H54 (cell line): ENCODE measurements at places on chromosomes 11 and 22.

DNA sequence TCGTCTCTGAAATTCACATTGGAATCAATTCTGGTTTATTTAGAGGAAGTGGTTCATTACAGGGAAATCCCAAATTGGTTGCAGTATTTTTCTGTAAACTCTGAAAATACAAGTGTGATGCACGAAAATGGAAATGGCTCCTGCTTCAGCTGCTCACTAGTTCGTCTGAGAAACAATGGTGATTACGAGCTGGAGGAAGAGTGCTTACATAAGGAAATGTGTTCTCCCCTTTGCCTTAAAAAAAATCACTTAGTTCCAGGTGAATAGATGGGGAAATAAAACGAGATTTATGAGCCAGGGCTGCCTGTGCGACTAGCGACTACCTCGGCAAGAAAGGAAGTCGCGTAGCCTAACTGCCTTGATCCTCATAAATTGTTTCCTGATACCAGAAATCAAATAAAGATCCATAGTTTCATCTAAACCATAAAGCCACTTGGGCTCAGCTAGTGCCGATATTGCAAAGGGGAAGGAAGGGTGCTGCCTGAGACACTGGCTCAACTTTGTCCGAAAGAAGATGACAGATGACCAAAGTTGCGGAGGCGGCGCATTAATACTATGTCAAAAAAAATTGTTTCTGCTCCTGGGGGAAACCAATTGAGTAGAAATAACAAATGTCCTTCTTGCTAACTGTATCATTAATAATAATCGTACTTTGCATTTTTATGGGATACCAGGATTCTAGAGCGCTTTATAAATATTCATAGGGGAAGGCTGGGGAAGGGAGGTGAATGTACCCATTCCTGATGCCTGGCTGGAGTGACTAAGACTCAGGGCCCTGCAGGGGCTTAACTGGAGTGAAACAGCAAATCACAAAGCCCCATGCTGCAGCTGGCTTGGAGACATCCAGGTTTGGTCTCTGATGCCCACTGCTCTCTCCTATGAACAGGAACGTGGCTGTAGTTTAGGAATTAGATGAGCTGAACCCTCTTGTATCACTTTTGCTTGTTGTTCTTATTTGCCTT is 185.7 kb downstream of the BLID start:
- no peak for DNase-seq

DNA sequence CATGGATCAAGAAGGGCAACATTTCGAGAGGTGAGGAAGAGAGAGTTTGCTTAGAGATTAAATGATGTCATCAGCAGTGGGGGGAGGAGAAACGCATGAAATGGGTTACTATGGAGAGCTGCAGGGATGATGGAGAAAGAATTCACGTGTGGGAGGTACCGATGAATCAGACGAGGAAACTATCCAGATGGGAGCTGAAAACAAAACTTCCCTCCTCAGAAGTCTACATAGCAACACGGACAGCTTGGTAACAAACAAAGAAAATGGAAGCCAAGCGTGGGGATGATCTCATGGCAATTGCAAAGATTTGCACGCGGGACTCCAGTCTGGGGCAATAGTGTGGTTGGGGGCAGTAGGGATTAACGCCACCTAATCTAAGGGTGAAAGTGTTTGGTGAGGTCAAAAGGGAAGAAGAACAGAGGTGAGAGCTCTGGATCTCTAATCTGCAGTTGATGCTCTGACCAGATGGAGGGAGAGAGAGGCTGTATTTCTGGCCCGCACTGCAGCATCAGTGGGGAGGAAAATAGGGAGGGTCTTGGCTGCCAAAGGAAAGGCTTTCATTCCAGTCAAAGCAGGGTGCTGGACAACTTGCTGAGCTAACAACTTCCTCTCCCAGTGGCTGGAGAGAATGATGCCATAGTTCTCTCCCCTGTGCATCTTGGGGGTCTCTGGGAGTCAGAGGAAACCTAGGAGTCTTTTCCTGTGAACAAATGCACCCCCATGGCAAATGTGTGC is 43.4 kb upstream of the CSNK2A3 start:
- peak; percentile 53 for DNase-seq

GRCh38 chr11:46352063-46352841 is 5.0 kb downstream of the DGKZ start:
- peak; percentile 75 for DNase-seq

DNA sequence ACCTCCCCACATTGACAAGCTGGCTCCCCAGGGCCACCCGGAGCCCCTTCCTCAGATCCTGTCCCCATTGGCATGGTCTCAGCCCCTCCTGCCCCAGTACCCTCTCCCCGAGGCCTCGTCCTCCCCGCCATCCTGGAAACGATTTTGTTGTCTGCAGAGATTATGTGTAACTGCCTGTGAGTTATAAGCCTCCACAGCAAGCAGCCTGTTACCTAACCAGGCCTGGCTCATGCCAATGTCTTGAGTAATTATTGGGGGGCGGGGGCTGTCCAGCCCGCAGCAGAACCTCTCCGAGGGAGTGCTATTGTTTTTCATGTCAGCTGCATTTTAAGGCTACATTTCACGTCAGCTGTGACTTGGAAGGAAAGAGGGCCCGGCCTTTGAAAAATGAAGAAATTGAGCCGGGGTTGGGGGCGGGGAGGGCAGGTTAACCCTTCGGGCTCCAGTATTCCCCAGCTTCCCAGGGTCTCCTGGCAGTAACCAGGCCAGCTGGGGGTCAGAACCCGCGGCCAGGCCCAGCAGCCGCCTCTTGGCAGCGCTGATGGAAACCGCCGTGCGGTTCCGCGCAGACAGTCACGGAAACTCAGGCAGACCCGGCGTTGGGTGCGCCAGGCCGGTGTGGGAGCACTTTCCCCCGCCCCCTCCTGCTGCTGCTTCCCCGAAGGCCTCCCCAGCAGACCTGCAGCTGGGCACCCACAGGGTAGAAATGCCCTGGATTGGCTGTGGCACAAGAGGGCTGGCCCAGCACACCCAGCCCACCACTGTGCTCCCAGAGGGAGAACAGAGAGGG is 59.5 kb downstream of the CDKN1C start:
- DNase-seq = peak; percentile 92

DNA sequence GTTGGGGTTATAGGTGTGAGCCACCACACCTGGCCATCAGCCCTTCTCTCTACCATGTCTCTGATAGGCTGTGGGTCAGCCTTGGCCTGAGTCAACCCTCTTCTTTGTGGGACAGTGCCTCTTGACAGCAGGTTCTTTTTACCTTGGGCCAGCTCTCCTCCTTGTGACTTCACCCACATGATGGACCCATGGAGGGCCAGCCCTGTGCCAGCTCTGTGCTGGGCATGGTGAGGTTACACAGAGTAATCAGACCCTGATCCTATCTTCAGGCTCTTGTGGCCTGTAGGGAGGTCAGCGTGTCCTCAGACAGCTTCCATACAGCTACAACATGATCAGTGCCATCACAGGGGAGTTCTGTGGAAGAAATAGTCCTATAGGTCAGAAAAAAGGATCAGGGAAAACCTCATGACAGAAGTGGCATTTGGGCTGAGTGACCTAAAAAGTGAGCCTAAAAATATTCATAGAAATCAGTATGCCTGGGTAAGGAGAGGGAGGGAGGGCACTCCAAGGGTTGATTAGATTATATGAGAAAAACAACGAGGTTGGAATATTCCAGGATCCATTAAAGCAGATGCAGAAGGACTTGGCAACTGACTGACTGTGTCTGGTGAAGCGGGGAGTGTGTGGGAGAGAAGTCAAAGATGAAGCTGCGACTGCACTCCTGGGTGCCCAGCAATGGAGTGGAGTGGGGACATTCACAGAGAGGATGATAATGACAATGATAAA is 17.1 kb downstream of the OTOG start:
- DNase-seq = no peak

DNA sequence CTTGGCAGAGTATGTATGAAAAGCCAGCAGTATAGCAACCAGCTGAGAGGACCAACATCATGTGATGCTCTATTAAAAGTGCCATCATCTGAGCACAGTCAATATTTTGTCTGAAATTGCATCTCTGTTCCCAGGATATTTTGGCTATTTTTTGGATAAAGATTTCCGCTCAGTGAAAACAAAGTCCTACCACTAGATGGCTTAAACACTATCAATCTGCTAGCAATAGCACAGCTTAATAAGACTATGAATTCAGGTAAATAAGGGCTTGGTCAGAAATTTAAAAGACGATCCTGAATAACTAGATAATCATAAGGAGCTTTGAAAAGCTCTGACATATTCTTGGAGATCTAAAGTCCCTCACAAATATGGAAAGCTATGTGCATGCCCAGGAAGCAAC is 74.4 kb downstream of the MS4A13 start:
- no peak for DNase-seq

- no peak for DNase-seq
Measured at GRCh38 chr11:35951680-35952079, 7.8 kb downstream of the LDLRAD3 start.

DNA sequence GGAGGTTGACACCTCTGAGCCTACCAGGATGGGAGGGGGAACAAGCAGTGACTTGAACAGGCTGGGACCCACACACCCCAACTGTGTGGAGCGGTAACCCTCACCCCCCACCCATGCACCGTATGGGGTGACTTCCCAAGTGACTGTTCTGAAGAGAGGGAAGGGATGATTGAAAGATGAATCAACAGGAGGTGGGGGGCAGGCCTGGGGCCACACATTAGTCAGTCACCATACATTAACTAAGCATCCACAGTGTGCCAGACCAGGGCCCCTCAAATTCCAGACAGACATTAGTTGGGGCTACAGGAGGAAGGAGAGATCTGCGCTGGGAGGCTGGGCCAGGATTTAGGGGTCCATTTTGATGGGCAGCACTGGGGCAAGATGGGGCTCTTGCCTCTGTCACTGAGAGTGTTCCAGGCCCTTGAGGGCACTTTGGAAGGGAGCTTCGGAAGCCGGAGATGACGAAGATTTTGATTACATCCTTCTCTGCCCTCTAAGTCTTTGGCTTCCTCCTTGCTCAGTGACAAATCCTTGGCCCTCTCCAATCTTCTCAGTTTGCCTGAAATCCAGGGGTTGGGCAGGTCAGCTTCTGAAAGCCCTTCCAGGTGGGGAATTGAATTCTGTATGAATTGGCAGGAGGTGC is 966 bp downstream of the SMTN start:
- DNase-seq = no peak

DNA sequence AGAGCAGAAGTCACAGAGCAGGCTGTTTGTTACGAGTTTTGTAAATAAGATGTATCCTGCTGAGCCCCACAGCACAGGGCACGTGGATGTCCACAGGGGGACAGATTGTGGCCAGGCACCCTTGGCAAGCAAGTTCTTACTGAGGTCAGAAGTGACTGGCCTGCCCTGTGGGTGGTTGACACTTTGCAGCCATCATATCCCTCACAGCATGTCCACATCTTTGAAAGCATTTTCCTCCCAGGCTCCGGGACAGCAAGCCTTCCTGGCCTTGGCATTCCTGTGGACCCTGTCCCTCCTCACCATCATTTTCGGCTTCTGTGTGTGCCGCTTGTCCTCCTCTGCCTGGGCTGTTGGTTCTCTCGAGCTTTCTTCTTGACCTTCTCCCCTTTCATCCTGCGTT is 189.5 kb downstream of the TBC1D22A start:
- no peak for DNase-seq

GRCh38 chr11:82686211-82686610 is 47.5 kb downstream of the FAM181B start:
- DNase-seq = no peak

GRCh38 chr11:35318977-35319925 is 100.1 kb downstream of the SLC1A2 start:
- DNase-seq = no peak

DNA sequence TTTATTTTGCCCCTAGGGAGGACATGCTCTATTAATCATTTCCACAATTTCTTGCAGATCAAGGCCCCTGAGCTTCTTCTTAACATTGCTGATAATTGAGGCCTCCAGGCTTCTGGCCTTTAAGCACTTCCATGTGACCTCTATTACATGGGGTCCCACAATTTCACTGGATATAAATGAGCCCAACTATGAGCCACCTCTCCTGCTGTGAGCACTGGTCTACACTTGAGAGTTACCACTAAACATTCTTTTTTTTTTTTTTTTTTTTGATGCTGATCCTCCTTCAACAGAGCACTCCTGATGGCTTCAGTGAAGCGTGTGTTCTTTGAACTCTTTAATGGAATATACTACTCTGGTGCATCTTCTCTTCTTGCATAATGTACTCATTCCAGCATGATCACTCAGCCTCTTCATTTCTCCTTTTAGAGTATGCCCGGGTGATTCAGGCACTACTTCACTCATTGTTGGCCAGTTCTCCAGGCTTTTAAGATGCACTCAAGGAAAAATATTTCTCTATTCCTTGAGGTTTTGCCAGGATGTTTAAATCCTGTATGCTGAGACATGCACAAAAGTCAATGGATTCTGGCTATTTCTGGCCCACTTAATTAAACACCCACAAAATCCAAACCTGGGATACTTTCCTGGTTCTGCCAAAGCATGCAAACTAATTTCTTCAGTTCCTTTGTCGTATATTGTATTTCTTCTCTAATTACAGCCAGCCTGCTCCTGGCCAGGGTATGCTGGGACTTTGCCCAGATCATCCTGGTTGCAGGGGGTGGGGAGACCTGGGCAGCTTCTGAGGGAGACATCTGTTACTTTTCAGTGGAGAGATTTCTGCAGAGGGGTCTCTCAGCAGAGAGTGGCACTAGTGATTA is 257.8 kb upstream of the LUZP2 start:
- no peak for DNase-seq

- no peak for DNase-seq
Measured at GRCh38 chr11:16096336-16096735, 260.0 kb downstream of the SOX6 start.

- no peak for DNase-seq
Measured at GRCh38 chr11:111176603-111177002, 68.9 kb upstream of the POU2AF2 start.

GRCh38 chr11:9943386-9944110 is 279.7 kb downstream of the SWAP70 start:
- no peak for DNase-seq

DNA sequence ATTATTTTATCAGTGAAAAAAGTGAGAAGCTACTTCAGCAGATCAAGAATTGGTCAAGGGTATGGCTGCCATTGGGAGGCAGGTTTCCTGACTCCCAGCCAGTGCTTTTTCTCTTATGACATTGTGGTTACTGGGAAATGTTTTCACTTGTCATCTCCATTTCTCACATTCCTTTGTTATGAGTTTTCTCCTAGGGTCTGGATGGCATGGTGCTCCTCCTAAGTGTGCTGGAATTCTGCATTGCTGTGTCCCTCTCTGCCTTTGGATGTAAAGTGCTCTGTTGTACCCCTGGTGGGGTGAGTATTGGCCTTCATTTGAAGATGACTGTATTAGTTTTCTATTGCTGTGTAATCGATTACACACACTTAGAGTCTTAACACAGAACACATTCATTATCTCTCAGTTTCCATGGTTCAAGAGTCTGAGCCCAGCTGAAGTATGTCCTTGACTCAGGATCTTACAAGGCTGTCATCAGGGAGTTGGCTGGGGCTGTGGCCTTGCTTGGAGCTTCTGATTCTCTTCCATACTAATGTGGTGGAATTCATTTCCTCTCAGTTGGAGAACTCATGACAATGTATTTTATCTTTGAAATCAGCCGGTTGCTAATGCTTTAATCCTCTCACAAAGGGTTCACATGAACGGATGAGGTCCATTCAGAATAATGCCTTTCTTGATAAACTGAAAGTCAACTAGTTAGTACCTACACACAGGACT is 21.0 kb upstream of the MS4A6E start:
- DNase-seq = no peak
